GM23248 (cell line): ENCODE measurements at places on chromosomes 16 and 17. TPM values are rescaled to one million over a fixed set of nuclear protein-coding genes. Genes with fewer than 3 reads are reported as not detected.
A peak's percentile ranks its signal among the peaks of the same experiment; 100 is the strongest.

The MYLK3 gene
- polyA plus RNA-seq = 0.11 TPM in 1 of 2 replicates, not detected in the other

The ATP5PD gene
- polyA plus RNA-seq = 511 and 522 TPM in 2 replicates

The CMTM3 gene
- 43.9 and 47.0 TPM in 2 replicates for polyA plus RNA-seq

The NCBP3 gene
- 19.6 and 20.1 TPM in 2 replicates for polyA plus RNA-seq

GRCh38 chr17:32822996-32823395 is 53.9 kb downstream of the MYO1D start:
- peak; percentile 40 for DNase-seq

DNA sequence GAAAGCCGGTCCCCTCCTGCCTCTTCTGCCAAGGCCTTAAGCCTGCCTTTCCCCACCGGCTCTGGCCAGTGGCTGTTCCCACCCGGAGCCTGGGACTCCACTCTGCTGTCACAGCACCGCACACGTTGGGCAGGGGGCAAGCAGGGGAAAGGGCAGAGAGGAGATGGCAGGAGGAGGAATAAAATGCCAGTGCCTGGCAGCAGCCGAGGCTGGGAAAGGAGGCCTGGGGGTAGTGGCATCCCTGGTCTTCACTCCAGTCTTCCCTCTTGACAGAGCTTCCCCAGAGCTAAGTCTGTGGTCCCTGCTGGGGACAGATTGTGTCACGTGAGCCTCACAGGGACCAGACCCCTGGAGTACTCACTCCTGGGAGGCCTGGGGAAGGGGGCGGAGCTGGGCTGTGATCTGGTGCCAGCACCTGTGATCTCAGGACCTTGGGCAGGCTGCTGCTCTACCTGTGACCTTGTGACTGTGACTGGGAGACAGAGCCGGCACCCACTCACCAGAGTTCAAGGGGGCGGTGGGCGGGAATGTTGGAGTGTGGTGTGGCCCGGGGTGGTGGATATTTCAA is 97.2 kb upstream of the GSE1 start:
- peak; percentile 26 for DNase-seq

DNA sequence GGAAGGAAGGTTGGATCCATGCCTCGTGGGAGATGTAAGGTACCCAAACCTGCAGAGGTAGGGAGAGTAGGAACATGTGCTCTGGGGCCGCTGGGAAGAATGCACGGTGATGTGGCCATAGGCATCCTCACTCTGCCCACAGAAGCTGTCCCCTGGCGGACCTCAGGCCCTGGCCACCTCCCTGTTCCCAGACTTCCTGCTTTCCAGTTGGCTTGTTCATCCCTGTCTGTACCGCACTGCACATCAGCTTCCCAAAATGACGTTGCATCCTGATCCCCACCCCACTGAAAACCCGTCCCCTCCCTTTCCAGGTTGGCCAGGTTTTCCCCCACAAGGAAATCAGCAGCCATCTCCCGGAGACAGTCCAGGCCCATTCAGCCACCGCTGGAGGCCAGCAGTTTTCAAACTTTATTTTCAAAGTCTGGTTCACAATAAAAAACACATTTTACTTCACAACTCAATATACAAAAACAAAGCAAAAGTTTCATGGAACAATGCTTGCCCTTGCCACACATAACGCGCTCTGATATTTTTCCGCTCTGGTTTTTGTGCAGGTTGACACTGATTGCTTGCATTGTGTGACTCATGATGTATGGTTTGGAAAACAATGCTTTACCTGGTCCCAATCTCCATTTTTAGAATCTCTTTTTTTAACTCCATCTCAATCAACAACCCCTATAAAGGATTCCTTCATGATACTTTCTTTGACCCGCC is 143.0 kb downstream of the GAS7 start:
- DNase-seq = no peak

- DNase-seq = no peak
Measured at GRCh38 chr16:80116711-80117110, 424.1 kb upstream of the DYNLRB2 start.

GRCh38 chr17:76345377-76345974 is 8.2 kb downstream of the PRPSAP1 start:
- DNase-seq = peak; percentile 20

DNA sequence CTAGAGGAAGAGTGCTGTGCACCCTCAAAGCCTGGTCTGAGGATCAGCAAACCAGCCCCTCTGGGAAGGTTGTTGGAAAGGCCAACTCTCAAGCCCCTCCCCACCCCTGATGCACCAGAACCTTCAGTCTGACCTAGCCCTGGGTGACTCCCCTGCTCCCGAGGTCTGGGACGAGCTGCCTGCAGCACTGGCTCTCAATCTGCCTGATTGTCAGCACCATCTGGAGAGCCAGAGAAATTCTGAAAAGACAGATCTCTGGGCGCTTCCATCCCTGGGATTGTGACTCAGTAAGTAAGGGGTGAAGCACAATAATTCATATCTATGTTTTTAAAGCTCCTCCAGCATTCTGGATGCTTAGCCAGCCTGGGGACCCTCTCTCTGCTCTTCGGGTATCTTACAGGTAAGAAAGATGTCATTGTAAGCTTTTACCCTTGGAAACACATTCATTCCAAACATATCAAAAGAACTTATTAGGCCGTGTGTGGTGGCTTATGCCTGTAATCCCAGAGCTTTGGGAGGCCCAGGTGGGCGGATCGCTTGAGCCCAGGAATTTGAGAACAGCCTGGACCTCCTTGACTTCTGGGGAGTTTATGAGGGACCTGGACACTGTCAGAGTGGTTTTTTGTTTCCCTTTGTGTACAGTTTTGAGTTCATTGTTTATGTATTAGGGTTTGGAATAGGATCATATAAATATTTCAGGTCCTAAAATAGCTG is 147.5 kb downstream of the KCNJ12 start:
- DNase-seq = no peak

DNA sequence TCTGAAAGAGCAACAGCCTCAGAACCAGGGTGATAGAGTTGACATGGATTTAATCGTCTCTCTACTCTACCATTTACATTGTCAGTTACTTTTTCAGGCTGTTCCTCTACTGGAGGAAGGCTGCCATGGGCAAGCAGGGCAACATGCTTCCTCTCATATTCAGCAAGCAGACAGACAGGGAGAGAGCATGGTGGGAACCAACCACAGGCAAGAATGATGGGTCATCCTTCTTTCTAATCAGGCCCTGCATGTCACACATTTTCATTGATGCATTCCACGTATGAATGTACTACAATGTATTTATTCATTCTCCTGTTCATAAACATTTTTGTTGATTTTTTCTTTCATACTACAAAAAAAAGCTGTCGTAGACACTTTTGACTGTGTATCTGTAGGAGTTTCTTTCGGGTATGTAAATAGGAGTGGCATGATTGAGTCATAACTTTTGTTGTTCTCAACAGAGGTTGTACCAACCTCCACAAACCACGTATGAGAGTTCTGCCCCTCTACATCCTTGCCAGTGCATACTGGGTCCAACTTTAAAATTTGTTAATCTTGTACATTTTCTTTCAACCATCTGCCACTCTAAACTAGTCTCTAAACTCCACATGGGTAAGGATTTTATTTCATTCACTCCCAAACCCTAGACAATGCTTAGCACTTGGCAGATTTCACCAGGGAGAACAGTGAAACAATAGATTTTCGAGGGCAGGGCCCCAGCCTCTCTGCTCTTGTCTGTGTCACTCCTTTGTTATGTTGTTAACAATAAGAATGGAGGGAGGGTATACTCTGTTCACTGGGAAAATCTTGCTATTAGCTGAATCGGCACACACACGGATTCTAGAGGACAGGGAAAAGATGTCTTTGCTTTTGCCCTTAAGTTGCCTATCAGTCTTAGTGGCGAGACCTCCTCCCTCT is 58.7 kb downstream of the CMC2 start:
- no peak for DNase-seq

- DNase-seq = peak; percentile 94
Measured at GRCh38 chr17:80751070-80751945, 206.7 kb downstream of the RPTOR start.

DNA sequence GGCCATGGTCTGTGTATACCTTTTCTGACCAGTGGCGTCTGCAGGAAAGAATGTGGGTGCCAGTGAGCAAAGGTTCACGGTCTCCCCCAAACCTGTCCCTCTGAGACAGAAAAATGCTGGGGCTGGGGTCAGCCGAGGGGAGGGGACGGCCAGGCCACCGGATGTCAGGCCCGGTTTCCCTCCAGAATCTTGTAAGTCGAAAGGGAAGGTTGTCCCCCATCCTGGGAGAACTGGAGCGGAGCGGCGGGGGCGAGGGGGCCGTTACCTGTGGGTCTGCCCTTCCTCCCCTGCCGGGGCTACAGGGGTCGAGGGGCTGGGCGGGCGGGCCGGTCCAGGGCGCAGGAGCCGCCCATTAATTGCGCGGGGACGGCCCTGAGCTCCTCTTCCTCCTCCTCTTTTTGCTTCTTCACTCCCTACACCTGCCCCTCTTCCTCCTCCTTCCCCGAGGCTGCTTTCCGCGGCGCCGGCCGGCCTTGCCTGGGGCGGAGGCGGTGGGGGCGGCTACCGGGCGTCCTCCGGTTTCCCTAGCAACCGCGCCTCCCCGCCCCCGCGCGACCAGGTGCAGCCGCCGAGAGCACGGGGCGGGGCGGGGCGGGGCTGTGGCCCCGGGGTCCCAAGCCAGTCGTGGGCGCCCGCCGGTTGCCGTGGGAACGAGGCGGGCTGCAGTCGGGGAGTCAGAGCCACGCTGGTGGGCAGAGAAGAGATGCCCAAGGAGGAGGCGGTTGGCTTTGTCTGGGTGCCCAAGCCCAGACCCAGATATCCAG is at the start of gene MARCHF10:
MARCHF10 (minus strand) TSS at position 503 of the 764 bp plus-strand sequence. CDS start 6,579 bp downstream, outside the sequence.
- no peak for DNase-seq

DNA sequence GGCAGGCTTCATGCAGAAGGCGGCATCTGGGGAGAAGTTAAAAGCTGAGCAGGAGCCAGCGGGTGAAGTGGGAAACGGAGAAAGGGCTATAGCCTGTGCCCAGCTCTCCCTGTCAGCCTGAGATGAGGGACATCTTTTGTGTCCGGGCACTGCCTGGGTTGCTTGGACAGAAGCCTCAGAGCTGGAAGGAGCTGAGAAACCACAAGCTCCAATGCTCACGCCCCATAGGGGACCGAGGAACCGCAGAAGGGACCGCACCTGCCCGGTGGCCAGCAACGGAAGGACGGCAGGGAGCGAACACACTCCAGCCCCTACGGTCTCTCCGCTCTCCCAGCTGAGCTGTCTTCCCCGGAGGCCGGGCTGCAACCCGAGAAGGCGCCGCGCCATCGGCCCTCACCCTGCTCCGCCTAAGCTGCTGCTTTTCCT is 175.8 kb downstream of the NPIPB11 start:
- DNase-seq = peak; percentile 62

GRCh38 chr17:30519707-30520106 is 42.5 kb downstream of the GOSR1 start:
- peak; percentile 95 for DNase-seq

DNA sequence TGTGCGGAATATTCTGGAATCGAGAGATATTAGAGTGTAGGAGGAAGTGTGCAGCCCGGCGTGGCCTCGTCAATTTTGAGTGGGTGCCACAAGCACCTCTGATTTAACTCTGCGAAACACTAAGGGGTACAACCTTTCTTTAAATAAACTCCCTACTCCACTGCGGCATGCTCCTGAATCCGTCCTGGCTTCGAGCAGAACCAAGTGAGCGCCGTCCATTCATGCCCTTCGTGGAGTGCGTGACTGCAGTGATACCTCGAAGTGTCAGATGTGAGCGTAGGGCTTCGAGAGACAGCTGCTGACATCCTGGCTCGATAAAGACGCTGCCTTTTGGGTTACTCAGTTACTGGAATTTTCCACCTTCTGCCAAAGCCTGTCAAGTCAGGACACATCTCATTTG is 128.8 kb downstream of the FOXL1 start:
- no peak for DNase-seq

GRCh38 chr16:7140899-7141298 is 191.7 kb upstream of the RBFOX1 start:
- DNase-seq = no peak

DNA sequence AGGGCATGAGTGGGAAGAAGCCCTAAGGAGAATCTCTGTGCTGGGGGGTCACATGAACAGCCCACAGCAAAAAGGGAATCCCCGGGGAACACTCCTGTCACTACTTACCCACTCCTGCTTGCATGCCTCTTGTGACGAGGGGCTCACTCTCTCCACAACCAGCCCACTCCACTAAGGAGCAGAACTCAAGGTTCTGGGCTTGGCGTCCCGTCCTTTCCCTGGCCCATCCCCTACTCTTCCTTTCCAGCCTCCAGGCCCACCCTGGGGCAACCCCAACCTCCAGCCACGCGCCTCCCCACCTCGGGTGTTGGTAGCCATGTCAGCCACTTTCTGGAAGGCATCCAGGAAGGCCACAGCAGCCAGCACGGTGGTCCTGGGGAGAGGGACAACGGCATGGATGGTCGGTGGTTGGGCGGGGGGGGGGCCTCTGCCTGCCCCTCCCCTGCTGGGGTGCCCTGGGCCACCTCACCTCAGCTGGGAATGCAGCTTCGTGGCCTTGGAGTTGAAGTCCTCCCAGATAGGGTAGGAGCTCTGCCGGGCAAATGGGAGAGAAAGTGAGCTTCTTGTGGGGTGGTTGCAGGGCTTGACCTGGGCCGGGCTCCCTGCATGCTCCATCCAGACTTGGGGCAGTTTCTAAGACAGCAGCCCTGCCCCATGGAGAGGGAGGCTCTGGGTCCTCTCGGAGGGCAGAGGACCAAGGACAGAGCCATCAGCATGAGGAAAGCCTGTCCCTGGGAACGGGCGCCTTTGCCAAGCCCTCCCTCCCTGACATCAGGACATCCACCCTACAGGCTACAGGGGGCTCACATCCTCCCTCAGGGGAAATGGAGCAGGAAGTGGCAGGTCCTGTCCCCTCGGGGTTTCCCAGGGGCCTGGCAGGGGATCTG is 5.1 kb downstream of the MTSS2 start:
- no peak for DNase-seq

- no peak for DNase-seq
Measured at GRCh38 chr16:48632137-48632774, 22.3 kb upstream of the N4BP1 start.

DNA sequence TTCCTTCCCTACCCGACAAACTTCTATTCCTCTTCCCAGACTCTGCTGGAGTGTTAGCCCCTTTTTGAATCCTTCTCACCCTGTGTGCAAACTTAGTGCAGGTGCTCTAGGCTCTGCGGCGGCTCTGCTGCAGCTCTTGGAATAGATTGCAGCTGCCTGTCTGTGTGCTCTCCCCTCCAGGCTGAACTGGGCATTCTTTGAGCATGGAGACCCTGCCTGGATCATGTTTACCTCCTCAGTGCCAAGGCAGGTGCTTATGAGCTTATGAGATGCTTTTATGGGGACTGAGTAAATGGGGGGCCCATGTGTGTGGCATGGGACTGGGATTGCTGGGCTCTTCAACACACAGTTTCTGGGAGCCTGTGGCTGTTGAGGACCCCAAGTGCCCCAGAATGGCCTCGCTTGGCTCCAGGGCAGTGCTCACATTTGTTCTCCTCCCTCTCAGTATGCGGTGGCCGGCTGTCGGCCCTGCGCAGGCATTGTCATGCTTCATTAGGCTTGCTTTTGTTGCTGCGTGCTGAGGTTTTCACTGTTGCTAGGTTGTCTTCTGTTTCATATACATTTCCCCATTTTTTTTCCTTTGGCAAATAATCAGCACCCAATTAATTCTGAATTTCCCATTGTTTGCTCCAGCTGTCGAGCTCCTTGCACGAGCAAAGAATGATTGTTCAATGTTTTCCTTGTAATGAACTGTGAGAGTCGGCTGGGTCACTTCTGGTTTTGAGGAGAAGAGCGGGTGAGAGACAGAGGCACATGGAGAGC is 185.5 kb upstream of the NLRP1 start:
- no peak for DNase-seq
